ENCODE measurements at places on chromosomes 4 and X. TPM values are rescaled to one million over a fixed set of nuclear protein-coding genes. Genes with fewer than 3 reads are reported as not detected.

SATL1 gene
- total RNA-seq, result not detected

GLRB gene
- 1.4 TPM for total RNA-seq

S100P gene
- 32.2 TPM for total RNA-seq

SLITRK4 gene
- 0.02 TPM for total RNA-seq

RXFP1 gene
- not detected for total RNA-seq

TCEAL6 gene
- not detected for total RNA-seq

IGFBP7 gene
- total RNA-seq, result 207 TPM

PHEX gene
- total RNA-seq, result 0.34 TPM

ACE2 gene
- total RNA-seq, result not detected

PDGFRA gene
- 0.51 TPM for total RNA-seq

ETFDH gene
- 5.1 TPM for total RNA-seq

DMRTC1 gene
- not detected for total RNA-seq

CYBB gene
- 0.12 TPM for total RNA-seq

ZDHHC9 gene
- 39.7 TPM for total RNA-seq

FAM184B gene
- total RNA-seq, result 0.05 TPM

EFHC2 gene
- total RNA-seq, result 0.21 TPM

ADH1C gene
- not detected for total RNA-seq

RAB33A gene
- total RNA-seq, result 0.20 TPM

PDLIM3 gene
- total RNA-seq, result not detected

NHSL2 gene
- total RNA-seq, result 0.41 TPM

CLDN34 gene
- total RNA-seq, result not detected

ZC4H2 gene
- total RNA-seq, result 2.0 TPM

ITIH6 gene
- total RNA-seq, result 0.01 TPM

ANK2 gene
- total RNA-seq, result 1.0 TPM

APELA gene
- total RNA-seq, result not detected

SPIN4 gene
- 5.4 TPM for total RNA-seq

TASL gene
- not detected for total RNA-seq

RBM46 gene
- not detected for total RNA-seq

GPRIN3 gene
- total RNA-seq, result 4.7 TPM

PABPC1L2A gene
- not detected for total RNA-seq

FGF2 gene
- 53.6 TPM for total RNA-seq

PCSK1N gene
- total RNA-seq, result 42.9 TPM

DAPP1 gene
- not detected for total RNA-seq

SLC49A3 gene
- total RNA-seq, result 0.15 TPM

SPACA5 gene
- total RNA-seq, result not detected

DKK2 gene
- total RNA-seq, result not detected

SSX4 gene
- not detected for total RNA-seq

CSAG1 gene
- total RNA-seq, result 0.54 TPM

IBSP gene
- not detected for total RNA-seq

SOD3 gene
- not detected for total RNA-seq

Measured in A549 treated with CORT108297 at 1 μM for 4 hours (cell line).